Right lobe of liver (tissue), 6 donors: ENCODE measurements at places on chromosomes 11 and 22. TPM values are rescaled to one million over a fixed set of nuclear protein-coding genes. Genes with fewer than 3 reads are reported as not detected.

GSTT2 gene
- not detected for total RNA-seq

SGSM1 gene
- total RNA-seq: 0.12 TPM

SCGB1D2 gene
- total RNA-seq: not detected

PHLDA2 gene
- 0.62 TPM for total RNA-seq

C22orf23 gene
- total RNA-seq: 0.40 TPM

LIPT2 gene
- total RNA-seq: 2.4 TPM

MUC6 gene
- total RNA-seq: 0.95 TPM

RAG1 gene
- total RNA-seq: 0.43 TPM

GPR83 gene
- 0.22 TPM for total RNA-seq

GRCh38 chr11:111960916-111961315, 23.8 kb downstream of the DIXDC1 start:
- no peak for DNase-seq
- H3K4me1 ChIP-seq: peaks cover 19% of the 10 kb centered on the region
- no peaks in the 10 kb centered on the region for H3K36me3 ChIP-seq
- no peak overlapping the region for H3K4me3 ChIP-seq
- H3K27ac ChIP-seq: no peak overlapping the region
- no peaks in the 10 kb centered on the region for H3K27me3 ChIP-seq

GRCh38 chr22:29306175-29306834, at the start of gene GAS2L1:
Gene GAS2L1, plus strand, starts transcription at chr22:29306650. Its CDS starts 1,456 bp downstream, at chr22:29308106.
- no peaks in the 10 kb centered on the region for H3K36me3 ChIP-seq
- H3K4me1 ChIP-seq: peaks cover 2% of the 10 kb centered on the region
- peak within 1 kb of the TSS; percentile 50 for H3K27ac ChIP-seq
- H3K4me3 ChIP-seq: peak within 1 kb of the TSS; percentile 87
- DNase-seq: peak; percentile 89

GRCh38 chr11:77312107-77312506, 10.6 kb upstream of the GDPD4 start:
- H3K36me3 ChIP-seq: no peaks in the 10 kb centered on the region
- H3K27me3 ChIP-seq: no peaks in the 10 kb centered on the region
- no peak for DNase-seq
- no peaks in the 10 kb centered on the region for H3K4me1 ChIP-seq

DNA sequence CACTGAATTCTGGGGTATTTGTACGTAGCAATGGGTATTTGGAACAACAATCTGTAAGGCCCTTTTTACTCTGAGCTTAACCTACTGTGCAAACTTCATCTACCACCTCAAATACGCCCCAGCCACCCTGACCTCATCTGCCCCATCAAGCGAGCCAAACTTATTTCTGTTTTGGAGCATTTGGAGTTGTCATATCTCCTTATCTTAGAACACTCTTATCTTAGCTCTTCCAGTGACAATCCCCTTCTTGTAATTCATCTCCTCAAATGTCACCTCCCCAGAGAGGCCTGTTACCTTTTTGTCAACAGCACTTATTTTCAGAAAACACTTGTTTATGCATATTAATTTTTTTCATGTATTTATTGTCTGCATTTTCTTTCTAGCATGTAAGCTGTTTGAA, 4.7 kb upstream of the MSANTD2 start:
- H3K27me3 ChIP-seq: no peaks in the 10 kb centered on the region
- no peak overlapping the region for H3K27ac ChIP-seq
- no peak for DNase-seq
- H3K4me1 ChIP-seq: no peaks in the 10 kb centered on the region

GRCh38 chr11:26777372-26777808, 55.5 kb upstream of the SLC5A12 start:
- H3K27me3 ChIP-seq: no peaks in the 10 kb centered on the region
- H3K27ac ChIP-seq: no peak overlapping the region
- no peak for DNase-seq

GRCh38 chr11:65771589-65772112, 9.1 kb downstream of the AP5B1 start:
- no peaks in the 10 kb centered on the region for H3K4me1 ChIP-seq
- H3K4me3 ChIP-seq: no peak overlapping the region
- H3K36me3 ChIP-seq: no peaks in the 10 kb centered on the region
- no peaks in the 10 kb centered on the region for H3K27me3 ChIP-seq
- H3K27ac ChIP-seq: no peak overlapping the region
- no peak for DNase-seq

GRCh38 chr11:95132956-95133355, 43.3 kb downstream of the ENDOD1 start:
- DNase-seq: no peak
- H3K36me3 ChIP-seq: no peaks in the 10 kb centered on the region
- no peak overlapping the region for H3K27ac ChIP-seq
- no peaks in the 10 kb centered on the region for H3K4me1 ChIP-seq
- H3K27me3 ChIP-seq: no peaks in the 10 kb centered on the region

DNA sequence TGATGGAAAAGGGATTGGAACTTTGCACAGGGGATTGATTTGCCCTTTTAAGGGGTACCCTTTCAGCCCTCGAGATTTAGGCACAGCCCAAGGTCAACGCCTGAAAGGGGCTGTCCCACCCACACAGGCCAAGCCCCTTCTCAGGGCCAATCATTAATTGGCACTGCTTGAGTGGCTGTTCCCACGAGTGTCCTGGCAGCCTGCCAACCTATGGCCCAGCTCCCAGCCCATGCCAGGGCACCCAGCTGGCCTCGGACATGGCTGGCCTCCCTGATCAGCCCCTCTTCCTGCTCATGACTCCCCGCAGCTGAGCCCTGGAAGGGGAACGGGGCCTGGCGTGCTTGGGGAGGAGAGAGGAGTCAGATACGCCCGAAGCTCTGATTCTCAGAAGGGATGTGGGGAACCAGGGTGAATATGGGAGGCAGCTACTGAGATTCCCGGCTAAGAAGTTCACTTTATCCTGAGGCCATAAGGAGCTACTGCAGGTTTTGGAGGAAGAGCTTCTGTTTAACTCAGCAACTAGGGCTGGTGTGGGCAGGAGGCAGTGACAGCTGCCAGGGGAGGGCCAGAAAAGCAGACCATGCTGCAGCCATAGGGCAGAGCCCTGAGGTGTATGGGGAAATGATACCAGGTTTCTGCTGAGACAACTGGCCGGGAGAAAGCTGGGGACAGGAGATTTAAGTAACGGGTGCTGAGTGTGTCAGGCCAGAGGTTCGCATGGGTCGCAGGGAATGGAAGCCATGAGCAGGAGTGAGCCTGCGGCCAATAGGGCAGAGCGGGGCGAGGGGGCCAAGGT, 30.0 kb downstream of the WNT7B start:
- H3K27me3 ChIP-seq: no peaks in the 10 kb centered on the region
- DNase-seq: no peak
- H3K27ac ChIP-seq: no peak overlapping the region

- H3K27me3 ChIP-seq: no peaks in the 10 kb centered on the region
- no peak overlapping the region for H3K27ac ChIP-seq
- no peaks in the 10 kb centered on the region for H3K36me3 ChIP-seq
- no peak for DNase-seq
- H3K4me1 ChIP-seq: no peaks in the 10 kb centered on the region
- no peak overlapping the region for H3K4me3 ChIP-seq
Measured at GRCh38 chr11:19088791-19089190, 28.2 kb upstream of the ZDHHC13 start.

DNA sequence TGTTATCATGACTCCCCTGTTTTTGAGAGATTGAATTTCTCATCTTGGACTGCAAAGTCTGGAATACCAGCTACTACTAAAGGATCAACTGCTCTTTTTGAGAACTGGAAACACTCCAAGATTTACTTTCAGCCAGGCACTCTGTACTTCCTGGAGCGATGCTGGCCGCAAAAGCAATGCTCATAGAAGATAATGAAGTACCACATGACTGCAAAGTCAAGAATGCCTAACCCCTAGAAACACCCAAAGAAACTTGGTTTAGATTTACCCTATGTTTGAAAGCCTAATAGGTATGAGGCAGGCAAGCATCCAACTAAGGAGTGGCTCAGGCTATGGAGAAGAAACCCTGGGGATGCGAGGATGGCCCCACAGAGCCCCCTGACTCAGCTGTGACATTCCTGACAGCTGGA, 47.7 kb upstream of the ARHGAP20 start:
- no peak overlapping the region for H3K27ac ChIP-seq
- no peak overlapping the region for H3K4me3 ChIP-seq
- peak; percentile 40 for DNase-seq
- H3K27me3 ChIP-seq: no peaks in the 10 kb centered on the region

- H3K4me3 ChIP-seq: no peak overlapping the region
- H3K4me1 ChIP-seq: no peaks in the 10 kb centered on the region
- no peak for DNase-seq
- H3K27ac ChIP-seq: no peak overlapping the region
- H3K27me3 ChIP-seq: no peaks in the 10 kb centered on the region
Measured at GRCh38 chr11:119806064-119806915, 77.3 kb upstream of the NECTIN1 start.

DNA sequence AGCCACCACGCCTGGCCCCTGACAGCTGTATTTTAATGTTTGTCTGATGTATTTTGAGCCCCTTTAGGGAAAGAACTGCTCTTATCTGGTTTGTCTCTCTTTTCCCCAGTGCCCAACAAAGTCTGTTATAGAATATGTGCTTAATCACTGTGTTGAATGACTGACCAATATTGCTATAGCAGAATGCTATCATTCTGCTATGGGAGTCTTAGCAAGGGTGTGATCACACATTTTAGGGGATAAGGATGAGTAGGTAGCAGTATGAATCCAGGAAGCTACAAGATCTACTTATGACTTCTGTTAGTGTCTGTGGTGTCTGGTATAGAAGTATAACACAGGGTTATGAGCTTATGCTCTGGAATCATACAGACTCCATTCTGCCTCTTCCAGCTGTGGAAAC, 117.5 kb upstream of the RRM1 start:
- no peak overlapping the region for H3K27ac ChIP-seq
- no peak for DNase-seq
- no peaks in the 10 kb centered on the region for H3K27me3 ChIP-seq
- no peaks in the 10 kb centered on the region for H3K4me1 ChIP-seq
- no peaks in the 10 kb centered on the region for H3K36me3 ChIP-seq
- H3K4me3 ChIP-seq: no peak overlapping the region

GRCh38 chr11:8333811-8334401, 70.2 kb upstream of the LMO1 start:
- no peak overlapping the region for H3K27ac ChIP-seq
- H3K36me3 ChIP-seq: no peaks in the 10 kb centered on the region
- peak; percentile 38 for DNase-seq
- H3K4me3 ChIP-seq: no peak overlapping the region

DNA sequence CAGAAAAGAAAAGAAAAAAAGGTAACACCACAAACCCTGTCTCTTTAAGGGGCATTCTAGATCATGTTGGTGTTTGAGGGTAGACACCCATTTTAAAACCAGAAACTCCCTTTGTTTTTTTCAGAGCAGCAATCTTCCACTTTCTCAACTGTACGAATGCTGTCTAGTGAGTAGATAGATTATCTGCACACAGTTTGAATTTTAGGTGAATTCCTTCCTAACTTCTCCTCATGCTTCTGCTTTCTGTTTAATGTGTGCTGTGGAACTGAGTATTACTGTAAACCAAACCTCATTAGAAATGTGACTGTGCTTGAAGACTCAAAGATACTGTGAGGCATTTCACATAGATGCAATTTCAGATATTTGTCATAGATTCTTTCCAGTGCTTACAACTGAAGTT, 102.4 kb downstream of the PRMT3 start:
- H3K4me3 ChIP-seq: no peak overlapping the region
- no peaks in the 10 kb centered on the region for H3K27me3 ChIP-seq
- no peaks in the 10 kb centered on the region for H3K36me3 ChIP-seq
- H3K4me1 ChIP-seq: no peaks in the 10 kb centered on the region
- DNase-seq: no peak

GRCh38 chr11:4748438-4748837, 21.3 kb downstream of the OR51F1 start:
- no peaks in the 10 kb centered on the region for H3K36me3 ChIP-seq
- H3K27ac ChIP-seq: no peak overlapping the region
- no peak overlapping the region for H3K4me3 ChIP-seq

DNA sequence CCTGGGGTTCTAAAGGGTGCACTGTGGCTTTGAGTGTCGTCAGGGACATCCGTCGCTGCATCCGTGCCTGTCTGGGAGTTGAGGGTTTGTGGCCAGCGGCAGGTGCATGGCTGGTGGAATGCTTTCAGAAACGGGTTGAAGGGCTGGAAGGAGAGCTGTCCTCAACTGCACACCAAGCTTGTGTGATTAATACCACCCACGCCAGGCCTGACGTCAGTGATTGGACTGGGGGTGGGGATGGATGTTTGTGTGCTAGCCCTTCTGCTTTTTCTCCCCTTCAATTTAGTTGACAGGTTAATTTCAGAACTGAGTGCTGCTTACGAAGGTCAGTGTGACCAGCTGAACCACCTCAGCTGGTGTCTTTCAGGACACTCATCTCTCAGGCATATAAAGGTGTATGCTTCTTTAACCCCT, 3.2 kb upstream of the GAB2 start:
- H3K36me3 ChIP-seq: no peaks in the 10 kb centered on the region
- DNase-seq: no peak
- peak overlapping the region; percentile 18 for H3K27ac ChIP-seq

- H3K4me3 ChIP-seq: no peak overlapping the region
- H3K4me1 ChIP-seq: peaks cover 7% of the 10 kb centered on the region
- H3K27me3 ChIP-seq: no peaks in the 10 kb centered on the region
- DNase-seq: no peak
- no peak overlapping the region for H3K27ac ChIP-seq
Measured at GRCh38 chr22:21818487-21819182, 48.8 kb downstream of the MAPK1 start.

DNA sequence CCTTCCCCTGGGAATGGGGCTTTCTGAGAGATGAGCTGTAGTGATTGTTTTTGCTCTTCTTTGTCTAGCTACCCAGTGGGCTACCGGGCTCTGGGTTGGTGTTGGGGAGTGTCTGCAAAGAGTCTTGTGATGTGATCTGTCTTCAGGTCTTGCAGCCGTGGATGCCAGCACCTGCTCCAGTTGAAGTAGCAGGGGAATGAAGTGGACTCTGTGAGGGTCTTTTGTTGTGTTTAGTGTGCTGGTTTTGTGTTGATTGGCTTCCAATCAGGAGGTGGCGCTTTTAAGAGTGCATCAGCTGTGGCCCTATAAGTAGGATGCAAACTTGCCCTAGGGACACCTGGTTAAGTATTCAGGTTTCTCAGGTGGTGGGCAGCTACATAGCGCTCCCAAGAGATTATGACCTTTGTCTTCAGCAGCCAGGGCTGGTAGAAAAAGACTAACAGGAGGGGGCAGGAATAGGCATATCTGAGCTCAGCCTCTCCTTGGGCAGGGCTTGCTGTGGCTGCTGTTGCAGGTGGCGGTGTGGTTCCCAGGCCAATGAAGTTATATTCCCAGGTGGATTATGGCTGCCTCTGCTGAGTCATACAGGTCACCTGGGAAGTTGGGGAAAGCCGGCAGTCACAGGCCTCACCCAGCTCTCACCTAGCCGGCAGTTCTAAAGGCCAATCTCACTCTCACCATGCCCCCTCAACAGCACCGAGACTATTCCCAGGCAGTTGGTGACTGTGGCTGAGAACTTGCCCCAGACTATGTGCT, 315.7 kb upstream of the C11orf87 start:
- no peaks in the 10 kb centered on the region for H3K4me1 ChIP-seq
- H3K27ac ChIP-seq: no peak overlapping the region
- H3K4me3 ChIP-seq: no peak overlapping the region
- no peaks in the 10 kb centered on the region for H3K27me3 ChIP-seq
- H3K36me3 ChIP-seq: no peaks in the 10 kb centered on the region
